GM12892 (cell line): ENCODE measurements at places on chromosomes 3 and 15.

DNA sequence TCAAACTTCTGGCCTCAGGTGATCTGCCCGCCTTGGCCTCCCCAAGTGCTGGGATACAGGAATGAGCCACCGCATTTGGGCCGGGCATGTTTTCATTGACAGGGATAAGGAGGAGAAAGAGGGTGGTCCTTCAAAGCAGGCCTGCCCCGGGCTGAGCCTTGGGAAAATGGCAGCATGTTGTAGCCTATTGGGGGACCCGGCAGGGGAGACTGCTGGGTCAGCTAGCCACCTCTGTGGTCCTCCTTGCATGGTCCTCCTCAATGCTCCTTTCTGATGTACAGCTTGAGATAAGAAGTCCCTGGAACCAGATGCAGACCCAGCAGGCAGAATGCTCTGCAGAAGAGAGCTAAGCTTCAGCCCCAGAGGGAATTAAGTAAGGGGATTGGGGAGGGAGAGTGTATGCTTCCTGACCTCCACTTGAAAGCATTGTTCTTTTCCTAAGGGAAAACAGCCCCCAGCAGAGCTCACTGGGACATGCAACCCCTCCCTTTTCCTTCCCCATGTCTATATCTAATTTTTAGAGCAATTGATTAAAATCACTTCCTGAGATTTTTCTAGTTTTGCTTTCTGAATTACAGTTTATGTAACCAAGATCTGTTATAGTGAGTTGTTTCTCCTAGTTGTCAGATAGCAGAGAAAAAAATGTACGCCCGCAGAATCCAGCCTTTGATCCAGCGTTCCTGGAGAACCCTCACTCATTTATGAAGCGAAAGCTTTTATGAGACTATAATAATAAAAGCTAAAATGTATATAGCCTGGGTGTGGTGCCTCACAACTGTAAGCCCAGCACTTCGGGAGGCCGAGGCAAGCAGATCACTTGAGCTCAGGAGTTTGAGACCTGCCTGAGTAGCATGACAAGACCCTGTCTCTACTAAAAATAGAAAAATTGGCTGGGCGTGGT, 48.7 kb upstream of the VILL start:
- DNase-seq = no peak

- no peak for DNase-seq
These were observed 38.6 kb downstream of the SCN5A start for GRCh38 chr3:38610934-38611333.

DNA sequence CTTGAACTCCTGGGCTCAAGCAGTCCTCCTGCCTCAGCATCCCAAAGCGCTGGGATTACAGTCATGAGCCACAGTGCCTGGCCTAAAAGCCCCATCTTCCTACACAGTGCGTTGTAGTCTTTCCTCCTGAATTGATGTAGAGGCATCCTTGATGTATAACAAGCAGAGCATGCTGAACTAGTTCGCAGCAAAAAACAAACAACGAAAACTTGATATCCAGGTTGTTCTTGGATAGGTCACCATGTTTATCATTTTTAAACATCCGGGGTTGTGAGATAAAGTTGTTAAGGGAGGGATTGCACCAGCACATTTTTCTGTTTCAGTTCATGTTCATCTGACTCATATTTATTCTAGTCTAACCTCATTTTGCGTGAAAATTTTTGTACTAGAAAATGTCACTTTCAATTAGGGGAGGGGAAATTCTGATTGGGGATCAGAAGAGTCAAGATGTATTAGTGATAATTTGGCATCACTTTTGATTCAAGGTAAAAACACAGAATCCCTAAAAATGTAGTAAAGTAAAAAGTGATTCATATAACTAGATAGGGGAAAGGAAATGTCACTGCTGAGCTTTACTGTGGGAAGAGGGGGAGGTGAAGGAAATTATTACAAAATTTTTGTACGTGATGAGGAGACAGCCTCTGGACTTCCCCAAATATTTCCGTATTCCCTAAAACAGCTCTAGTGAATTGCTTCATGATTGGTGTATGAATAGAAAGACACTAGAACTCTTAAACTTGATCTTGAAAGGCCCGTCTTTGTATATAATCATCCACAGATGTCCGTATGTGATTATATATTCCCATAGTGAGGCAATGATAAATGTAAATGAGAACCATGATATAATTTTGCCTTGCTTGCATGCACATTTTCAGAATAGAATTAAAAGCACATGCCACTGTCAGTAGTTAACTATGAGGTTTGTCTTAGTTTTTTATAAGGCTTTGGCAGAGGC, 22.9 kb downstream of the RAB8B start:
- no peak for DNase-seq

DNA sequence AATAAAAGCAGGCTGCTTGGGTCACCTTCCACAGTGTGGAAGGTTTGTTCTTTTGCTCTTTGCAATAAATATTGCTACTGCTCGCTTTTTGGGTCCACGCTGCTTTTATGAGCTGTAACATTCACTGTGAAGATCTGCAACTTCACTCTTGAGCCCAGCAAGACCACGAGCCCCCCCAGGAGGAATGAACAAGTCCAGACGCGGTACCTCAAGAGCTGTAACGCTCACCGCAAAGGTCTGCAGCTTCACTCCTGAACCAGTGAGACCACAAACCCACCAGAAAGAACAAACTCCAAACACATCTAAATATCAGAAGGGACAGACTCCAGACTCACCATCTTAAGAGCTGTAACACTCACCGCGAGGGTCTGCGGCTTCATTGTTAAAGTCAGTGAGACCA, 47.5 kb upstream of the CCR4 start:
- DNase-seq = no peak

GRCh38 chr3:171123915-171124314, 97.4 kb upstream of the SLC2A2 start:
- DNase-seq = no peak

- DNase-seq = no peak
These were observed 9.0 kb downstream of the C2CD4A start for GRCh38 chr15:62075595-62076277.

GRCh38 chr3:94246171-94246570, 183.3 kb downstream of the NSUN3 start:
- DNase-seq = no peak

- no peak for DNase-seq
These were observed 103.0 kb downstream of the ETFA start for GRCh38 chr15:76208084-76208785.

DNA sequence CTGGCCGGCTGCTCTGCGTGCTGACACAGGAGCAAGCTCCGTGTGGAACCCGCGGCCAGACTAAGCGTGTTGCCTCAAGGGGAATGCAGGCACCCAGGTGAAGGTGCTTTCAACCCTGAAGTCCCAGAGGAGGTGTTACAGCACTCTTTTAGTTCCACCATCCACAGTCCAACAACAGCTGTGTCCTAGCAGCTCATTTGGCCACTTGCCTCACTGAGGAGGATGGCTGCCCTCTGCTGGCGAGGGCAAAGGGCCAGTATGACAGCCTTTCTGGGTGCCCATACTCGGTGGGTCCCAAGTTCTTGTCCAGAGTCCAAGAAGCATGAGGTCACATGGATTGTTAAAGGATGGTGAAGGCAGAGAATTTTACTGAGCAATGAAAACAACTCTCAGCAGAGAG, 87.8 kb downstream of the C3orf85 start:
- DNase-seq = no peak

DNA sequence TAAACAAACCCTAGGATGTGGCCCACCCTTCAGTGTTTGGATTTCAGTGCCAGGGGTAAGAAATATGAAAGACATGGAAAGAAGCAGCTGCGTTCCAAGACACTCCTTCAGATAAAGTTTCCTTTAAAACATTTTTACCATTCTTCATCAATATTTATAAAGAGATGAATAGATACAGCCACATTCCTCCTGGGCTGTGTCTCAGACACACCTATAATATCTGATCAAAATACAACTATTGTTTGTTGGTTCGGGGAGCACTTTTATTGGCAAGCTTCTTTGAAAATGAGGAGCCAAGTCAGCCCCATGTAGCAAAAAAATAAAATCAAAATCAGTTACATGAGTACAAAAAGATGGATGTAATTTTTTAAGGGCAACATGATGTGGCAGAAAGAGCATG, 53.2 kb downstream of the RPL22L1 start:
- DNase-seq = no peak
